ENCODE measurements at places on chromosomes 6 and 20. TPM values are rescaled to one million over a fixed set of nuclear protein-coding genes. Genes with fewer than 3 reads are reported as not detected.

The STK4 gene
- 17.4 TPM for total RNA-seq

The BTBD9 gene
- total RNA-seq, result 7.3 TPM

The TNF gene
- not detected for total RNA-seq

The FRS3 gene
- total RNA-seq, result 1.1 TPM

The EYS gene
- total RNA-seq, result under 0.01 TPM

The ZKSCAN4 gene
- total RNA-seq, result 5.7 TPM

The EEF1A2 gene
- total RNA-seq, result 2.0 TPM

The OR12D3 gene
- total RNA-seq, result not detected

The ZSCAN23 gene
- 1.9 TPM for total RNA-seq

The PNLDC1 gene
- total RNA-seq, result not detected

The NKX2-4 gene
- total RNA-seq, result not detected

The SEMG2 gene
- total RNA-seq, result not detected

The GRM4 gene
- 0.09 TPM for total RNA-seq

The CST8 gene
- not detected for total RNA-seq

The ZNF165 gene
- total RNA-seq, result 0.36 TPM

The MMP24 gene
- 0.63 TPM for total RNA-seq

The MRAP2 gene
- 4.6 TPM for total RNA-seq

The HLA-DQB2 gene
- total RNA-seq, result not detected

The CARMIL1 gene
- 2.2 TPM for total RNA-seq

The IL17F gene
- not detected for total RNA-seq

The ZNF184 gene
- 5.6 TPM for total RNA-seq
